Left renal cortex interstitium (tissue), 4 donors: ENCODE measurements at places on chromosomes 7 and 10.

DNA sequence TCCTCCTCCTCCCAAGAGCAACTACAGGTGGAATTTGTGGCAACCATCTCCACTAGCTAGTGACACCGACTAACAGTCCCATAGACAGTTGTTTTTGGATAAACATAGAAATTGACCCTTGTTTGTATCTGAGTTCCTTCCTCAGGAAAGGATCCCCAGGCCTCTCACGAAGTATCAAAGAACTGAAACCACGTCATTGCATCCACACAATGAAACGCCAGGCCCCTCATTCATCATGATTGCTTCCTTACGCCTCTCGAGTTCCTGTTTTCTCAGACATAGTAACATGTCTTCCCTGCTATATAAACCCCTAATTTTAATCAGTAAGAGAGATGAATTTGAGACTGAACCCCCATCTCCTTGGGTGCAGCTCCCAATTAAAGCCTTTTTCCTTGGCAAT is 18.1 kb downstream of the SLC35G1 start:
- no peak for DNase-seq

GRCh38 chr7:56051053-56051338 is 248 bp downstream of the PSPH start:
- no peak for DNase-seq

DNA sequence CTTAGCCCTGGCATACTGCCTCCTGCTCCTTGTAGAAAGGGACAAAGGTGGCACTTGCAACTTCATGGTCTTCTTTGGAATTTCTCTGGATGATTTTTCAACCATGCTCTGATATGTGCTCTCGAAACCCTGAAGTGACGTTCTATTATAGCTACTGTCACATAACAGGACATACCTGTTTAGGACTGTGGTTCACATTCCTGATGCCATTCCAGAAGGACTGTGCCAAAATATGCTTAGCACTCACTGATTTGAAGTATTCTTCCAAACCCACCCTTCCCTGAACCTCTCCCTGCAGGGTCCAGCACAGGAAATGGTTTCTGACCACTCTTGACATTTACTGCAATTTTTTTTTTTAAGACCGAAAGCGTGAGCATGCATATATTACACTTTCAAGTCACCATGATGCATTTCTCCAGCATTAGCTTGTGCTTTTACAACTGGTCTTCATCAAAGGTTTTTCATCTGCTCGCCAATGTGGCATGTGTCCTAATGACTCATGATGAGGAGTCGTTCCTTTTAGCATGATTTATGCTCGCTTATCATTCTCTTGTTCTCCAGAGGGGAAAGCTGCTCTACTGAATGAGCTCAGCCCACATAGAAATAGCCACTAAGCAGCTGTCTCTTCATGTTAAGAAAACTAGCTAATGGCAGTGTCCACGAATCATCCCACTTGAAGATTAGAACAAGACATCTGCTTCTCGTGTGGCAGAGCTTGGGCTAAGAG is 135.2 kb downstream of the ADAM12 start:
- DNase-seq = no peak

- no peak for DNase-seq
Measured at GRCh38 chr7:117717357-117717756, 155.9 kb downstream of the CTTNBP2 start.

DNA sequence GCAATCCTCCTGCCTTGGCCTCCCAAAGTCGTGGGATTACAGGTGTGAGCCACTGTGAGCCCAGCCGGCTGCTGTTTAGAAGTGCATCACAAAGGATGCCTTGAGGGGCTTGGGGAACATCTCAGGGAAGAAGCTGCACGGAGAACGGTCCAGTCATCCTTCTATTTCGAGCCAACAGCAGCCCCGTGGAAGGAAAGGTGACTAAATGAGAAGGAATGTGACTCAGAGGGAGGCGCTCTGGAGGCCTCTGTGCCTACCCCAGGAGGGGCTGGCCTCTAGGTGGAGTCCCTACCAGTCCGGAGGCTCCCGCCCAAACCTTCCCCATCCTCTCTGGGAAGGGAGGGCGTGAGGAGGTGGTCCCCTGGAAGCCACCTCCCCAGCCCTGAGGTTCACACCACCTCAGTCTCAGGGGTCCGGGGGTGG is 76.2 kb downstream of the CTBP2 start:
- DNase-seq = no peak

GRCh38 chr7:101882595-101883564 is 65.5 kb downstream of the CUX1 start:
- DNase-seq = no peak

DNA sequence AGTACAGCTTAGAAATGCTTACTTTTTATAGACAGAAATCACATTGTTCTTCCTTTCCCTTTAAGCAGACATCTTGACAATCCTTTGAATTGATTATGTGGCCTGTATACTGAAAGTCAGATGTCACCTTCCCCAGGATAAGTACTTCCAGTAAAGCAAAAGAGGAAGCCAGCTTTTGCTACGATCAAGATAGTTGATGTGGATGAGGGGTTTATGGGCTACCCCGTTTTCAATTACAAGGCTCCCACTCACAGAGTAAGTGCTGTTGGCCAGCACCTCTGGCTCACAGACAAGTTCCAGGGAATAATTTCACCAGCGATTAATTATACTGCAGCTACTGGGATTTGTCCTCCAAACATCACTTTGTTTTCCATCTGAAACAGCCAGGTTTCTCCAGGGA is 95.1 kb upstream of the SAMD8 start:
- no peak for DNase-seq

- no peak for DNase-seq
Measured at GRCh38 chr7:95758187-95758586, 14.2 kb upstream of the DYNC1I1 start.

GRCh38 chr7:21172800-21173199 is 255.1 kb upstream of the SP4 start:
- no peak for DNase-seq

GRCh38 chr7:5225616-5226290 is 35.7 kb downstream of the WIPI2 start:
- DNase-seq = no peak

DNA sequence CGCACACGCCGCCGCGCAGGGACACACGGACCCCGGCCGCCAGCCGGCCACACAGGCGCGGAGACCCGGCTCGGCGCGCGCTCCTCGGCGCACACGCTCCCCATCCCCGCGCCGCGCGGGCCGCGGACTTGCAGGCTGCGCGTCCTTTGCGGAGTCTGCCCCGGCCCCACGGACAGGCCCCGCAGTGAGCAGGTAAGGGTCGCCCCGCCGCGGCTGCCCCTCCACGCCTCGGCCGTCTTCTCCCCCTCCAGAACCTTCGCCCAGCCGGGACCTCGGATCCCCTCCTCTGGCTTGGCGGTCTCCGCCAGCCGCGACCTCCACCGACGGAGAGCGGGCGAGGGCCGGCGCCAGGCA is 356 bp downstream of the ADCYAP1R1 start:
- DNase-seq = no peak

DNA sequence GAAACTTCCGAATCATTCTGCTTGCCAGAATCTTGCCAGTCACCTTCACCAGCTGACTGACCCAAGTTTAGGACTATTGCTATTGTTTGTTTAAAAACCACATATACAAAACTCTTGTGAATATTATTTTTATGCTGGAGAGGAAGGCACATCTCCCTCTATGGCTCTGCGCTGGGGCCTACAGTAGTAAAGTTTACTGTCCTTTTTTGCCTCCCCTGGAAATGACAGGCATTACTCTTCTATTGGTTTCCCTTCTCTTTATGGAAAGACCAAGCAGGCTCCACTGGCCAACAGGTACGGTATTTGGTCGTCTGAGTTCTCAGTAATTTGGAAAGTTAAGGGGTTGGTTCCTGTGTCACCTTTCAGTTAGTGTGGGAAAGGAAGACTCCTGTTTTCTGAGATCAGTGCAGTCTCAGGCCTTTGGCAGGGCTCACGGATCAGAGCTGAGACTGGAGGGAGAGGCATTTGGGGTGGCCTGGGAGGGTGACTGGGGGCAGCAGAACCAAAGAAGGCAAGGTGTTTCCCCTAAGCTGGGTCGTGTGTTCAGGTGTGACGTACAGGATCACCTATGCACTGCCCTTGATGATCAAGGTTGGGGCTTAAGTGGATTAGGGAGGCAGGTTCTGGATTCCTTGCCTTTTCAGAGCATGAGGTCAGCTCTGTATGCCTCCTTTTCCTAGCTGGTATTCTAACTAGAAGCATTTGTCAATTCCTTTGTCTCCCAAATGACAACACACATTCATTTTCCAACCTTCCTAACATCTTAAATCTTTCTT is 16.0 kb upstream of the KIF5B start:
- no peak for DNase-seq

- no peak for DNase-seq
Measured at GRCh38 chr7:92840316-92840715, 3.9 kb upstream of the CDK6 start.

DNA sequence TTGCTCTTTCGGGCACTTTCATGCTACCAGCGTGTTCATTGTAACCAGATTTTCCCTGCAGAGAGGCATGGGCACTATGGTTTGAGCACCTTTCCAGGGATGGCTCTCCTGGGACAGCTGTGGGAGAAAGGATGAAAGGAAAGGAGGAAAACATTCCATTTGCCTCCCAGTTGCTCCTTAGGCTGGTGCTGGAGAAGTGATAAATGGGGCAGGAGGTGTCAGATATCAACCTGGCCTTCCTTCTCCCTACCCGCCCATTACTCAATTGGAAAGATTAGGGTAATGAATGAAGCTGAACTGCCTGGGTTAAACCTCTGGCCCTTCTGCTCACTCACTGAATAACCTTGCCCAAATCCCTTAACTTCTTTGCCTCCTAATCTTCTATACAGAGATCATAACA is 228.4 kb downstream of the PLXNA4 start:
- no peak for DNase-seq

DNA sequence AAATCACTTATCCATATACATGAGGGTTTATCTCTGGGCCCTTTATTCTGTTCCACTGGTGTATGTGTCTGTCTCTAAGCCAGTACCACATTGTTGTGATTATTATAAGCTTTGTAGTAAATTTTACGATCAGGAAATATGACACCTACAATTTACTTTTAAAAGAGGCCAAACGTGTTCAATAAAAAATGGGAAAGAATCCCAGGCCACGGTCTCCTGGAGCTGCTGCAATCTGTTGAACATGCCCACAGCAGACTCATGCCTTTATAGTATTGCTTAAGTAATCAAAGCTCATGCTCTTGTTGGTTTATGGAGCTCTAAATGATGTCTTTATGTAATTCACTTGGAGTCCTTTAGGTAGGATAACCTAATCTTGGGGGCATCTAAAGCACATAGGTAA is 273.0 kb downstream of the ZMYND11 start:
- DNase-seq = no peak

- no peak for DNase-seq
Measured at GRCh38 chr10:1036341-1036791, 10.7 kb upstream of the IDI2 start.

DNA sequence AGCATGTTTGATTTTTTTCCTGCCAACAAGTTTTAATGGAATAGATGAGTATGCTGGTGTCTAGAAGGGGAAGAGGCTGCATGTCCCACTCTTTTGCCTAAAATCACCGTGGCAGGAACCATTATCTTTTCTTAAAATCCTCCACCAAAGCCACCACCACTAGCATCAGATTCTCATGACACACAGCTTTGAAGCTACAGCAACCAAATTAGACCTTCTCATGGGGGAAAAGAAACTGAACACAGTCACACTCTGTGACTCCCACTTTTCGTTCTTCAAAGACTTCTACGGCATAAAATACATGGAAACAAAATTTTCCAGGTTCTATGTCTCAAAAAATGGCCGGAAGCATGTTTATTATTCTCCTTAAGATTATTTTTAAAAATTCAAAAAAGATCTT is 81.8 kb downstream of the SGMS1 start:
- DNase-seq = no peak

DNA sequence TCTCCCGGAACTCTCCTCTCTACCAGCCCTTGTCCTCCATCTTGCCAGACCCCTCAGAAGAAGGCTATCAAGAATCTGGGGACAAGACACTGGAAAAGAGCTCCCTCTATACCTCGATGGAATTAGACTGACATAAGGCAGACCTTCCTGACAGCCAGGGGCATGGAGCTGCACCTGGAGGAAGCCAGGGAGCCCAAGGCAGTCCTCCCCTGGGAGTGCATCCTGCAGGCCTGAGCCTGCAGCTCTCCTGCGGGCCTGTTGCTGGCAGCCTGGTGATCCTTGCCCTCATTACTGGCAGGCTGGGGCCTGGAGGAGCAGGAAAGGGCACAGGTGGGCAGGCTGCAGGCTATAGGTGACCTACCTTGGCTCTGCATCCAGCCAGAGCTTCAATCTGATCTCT is 323.4 kb downstream of the GRID1 start:
- no peak for DNase-seq

DNA sequence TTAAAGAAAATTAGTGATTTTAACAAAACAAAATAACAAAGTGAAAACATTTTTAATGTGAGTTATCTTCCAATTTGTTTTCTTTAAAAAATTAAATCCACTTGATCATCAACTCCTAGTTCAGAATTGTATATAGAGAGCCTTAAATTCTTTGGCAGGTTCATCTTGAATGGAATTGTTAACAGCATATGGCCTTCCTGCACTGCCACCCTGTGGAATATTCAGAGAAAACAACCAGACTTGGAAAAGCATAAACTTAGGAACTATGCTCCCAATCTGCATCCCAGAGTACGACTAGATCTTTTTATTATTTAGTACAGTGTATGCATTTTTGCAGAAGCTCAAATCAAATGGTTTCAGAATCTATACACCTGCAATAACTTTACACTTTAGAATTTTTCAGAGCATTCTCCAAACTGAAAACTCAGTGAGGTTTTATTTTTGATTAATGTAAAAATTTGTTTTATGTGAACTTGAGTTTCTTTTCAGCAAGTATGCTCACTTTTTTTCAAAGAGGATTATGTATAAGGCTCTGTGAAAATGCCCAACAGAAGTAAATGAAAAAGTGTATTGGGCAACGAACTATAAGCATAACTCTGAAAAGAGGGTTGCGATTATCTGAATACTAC is 44.9 kb upstream of the ANK3 start:
- DNase-seq = no peak

DNA sequence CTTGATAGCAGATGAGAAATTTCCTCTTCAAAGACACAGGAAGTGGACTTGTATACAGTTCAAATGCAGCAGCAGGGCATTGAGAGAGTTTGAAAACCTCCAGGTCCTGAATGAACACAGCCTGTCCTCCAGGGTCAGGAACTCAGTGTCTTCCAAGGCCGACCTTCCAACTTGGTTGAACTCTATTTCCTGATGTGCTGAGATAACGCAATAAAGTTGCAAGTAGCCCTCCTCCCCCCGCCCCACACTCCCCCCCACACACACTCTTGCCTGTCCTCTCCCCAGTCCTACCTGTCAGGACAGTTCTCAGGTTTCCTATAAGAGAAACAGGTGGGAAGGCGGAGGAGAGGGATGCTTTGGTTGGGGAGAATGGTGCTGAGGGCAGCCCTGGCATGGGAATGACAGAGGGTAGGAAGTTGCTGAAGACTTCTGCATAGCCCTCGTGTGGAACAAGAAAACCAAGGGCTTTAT is 90.0 kb downstream of the CCDC71L start:
- no peak for DNase-seq

GRCh38 chr10:14601872-14602725 is 172.6 kb downstream of the FAM107B start:
- DNase-seq = no peak
